ENCODE measurements at places on chromosomes 5 and 9.
A peak's percentile ranks its signal among the peaks of the same experiment; 100 is the strongest.

DNA sequence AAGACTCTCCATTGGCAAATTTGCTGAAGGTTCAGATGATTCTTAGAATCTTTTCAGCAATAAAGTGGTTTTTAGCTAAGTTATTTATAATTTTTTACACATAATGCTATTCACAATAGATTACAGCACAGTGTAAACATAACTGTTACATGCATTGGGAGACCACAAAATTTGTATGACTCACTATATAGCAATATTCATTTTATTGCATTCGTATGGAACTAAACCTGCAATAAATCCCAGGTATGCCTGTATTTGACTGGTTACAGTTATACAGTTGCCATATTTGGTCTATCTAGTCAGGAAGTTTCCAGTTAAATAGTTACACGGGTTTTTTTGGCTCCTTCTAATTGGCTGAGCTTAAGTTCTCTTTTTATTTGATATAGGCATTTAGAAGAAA lies 220.8 kb downstream of the MRPS30 start:
- no peak for DNase-seq

GRCh38 chr9:109989296-109989695 lies 209.3 kb downstream of the PALM2AKAP2 start:
- DNase-seq: no peak

GRCh38 chr5:127586811-127587210 lies 62.1 kb upstream of the CTXN3 start:
- no peak for DNase-seq

DNA sequence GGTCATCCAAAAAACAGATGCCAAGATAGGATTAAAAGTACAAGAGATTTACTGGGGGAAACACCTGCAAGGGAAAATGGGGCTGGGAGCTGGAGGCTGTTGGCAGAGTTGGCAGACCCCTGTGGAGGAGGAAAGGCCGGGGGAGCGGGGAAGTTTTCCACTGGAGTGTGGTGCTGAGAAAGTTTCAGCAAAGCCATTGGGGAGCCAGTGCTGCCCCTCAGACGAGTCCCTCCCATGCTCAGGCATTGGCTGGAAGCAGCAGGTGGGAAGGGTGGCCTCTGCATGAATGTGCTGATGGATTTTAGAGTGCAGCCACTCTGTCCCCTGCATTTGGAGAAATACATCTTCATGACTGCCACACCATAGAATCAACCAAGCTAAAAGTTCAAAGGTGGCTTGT lies 52.8 kb downstream of the TTC1 start:
- no peak for DNase-seq

DNA sequence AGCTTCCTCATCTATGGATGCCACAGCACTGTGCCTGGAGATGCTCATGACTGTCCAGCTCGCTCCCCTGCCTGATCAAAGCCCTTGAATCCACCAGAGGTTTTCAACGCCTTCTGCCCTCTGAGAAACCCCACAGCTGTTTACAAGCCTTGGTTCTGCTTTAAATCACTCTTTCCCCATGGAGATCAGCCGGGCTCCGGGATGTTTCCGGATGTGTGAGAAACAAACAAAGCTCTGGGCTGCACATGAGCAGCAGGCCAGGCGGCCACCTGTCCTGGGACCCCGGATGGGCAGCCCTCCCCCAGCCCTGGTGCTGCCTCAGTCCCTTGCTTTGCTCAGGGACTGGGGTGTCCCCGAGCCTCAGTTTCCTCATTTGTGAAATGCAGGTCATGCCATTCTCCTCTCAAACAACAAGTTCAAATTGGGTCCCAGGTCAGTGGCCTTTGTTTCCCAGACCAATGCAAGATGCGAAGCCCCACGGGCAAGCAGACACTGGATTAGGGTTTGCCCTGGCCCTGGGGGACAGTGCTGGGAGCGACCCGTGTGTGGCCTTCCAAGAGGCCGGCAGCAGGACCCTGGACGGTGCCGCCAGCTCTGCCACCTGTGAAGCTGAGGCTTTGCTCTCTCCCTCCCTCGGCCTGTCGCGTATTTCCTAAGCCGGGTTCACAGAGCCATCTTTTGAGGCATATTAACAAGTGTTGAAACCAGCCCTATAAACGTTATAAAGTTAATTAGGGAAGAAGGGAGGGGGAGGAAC lies 42.4 kb upstream of the PHYKPL start:
- DNase-seq: no peak

- DNase-seq: no peak
Measured at GRCh38 chr5:176446884-176447590, 1.1 kb upstream of the FAF2 start.

GRCh38 chr5:148912714-148913398 lies 86.4 kb downstream of the ADRB2 start:
- no peak for DNase-seq

- no peak for DNase-seq
Measured at GRCh38 chr9:15416880-15417279, 5.8 kb upstream of the SNAPC3 start.

DNA sequence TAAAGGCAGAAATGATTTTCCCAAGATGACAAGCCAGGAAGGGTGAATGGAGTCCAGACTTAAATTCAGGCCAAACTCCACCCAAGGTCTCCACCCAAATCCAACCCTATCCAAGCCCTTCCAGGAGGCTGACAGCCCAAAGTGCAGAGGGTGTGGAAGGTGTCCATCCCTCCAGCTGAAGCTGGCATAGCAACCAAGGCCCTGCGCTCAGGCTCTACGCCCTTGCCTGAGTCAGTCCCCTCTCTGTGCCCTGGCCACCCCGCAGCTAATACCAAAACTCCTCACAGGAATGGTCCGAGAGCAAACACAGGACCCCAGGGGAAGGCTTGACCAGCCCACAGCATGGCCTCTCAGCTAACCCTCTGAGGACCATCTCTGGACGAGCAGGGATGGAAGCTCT lies 2.1 kb downstream of the SEPTIN8 start:
- DNase-seq: no peak

DNA sequence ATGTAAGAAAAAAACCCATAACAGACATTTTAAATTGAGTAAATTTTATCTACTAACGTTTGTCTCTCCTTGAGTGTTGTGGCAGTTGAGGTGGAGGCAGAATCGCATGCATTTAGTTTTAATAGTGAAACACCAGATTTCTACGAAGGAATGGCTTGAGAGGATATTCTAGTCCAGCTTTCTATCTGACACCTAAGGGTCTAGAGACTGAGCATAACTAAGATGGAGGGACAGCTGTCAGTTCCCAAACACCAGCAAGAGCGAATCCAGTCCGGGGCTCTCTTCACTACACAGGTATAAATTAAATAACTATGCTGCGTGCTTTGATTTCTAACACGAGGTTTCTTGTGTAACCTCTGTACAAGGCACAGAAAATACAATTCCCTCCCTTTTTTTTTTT lies 1.4 kb downstream of the NCBP1 start:
- DNase-seq: no peak

GRCh38 chr5:172959824-172960799 lies 888 bp downstream of the RPL26L1 start:
- no peak for DNase-seq

- no peak for DNase-seq
Measured at GRCh38 chr5:117212866-117213265, 638.2 kb upstream of the SEMA6A start.

GRCh38 chr5:150319484-150319790 lies 16.7 kb upstream of the ARSI start:
- DNase-seq: no peak

DNA sequence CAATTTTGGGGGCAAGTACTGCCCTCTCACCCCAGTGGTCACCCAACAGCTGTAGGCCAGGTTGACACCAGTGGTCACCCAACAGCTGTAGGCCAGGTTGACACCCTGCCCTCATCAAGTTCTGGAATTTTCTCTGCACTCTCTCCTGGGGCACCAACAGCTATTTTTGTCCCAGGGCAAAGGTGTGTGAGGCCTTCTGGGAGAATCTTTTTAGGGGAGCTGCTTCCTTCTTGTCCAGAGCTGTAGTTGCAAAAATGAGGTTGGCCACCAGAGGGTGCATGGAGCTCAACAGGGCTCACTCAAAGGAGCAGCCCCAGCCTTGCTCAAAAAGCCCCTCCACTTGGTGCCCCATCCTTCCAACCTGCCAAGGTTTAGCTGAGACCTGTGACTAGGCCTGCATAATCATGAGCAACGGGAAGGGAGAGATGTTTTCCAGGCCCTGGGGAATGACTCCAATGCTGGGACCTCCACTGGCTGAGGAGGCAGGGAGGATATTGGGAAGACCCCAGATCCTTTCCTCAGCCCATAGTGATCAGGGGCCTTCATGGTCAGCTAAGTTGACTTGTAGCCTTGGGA lies 10.6 kb upstream of the P4HA2 start:
- peak; percentile 66 for DNase-seq

- peak; percentile 42 for DNase-seq
Measured at GRCh38 chr9:99140685-99141314, 35.9 kb downstream of the TGFBR1 start.

- no peak for DNase-seq
Measured at GRCh38 chr5:150033334-150033733, 32.8 kb downstream of the HMGXB3 start.

DNA sequence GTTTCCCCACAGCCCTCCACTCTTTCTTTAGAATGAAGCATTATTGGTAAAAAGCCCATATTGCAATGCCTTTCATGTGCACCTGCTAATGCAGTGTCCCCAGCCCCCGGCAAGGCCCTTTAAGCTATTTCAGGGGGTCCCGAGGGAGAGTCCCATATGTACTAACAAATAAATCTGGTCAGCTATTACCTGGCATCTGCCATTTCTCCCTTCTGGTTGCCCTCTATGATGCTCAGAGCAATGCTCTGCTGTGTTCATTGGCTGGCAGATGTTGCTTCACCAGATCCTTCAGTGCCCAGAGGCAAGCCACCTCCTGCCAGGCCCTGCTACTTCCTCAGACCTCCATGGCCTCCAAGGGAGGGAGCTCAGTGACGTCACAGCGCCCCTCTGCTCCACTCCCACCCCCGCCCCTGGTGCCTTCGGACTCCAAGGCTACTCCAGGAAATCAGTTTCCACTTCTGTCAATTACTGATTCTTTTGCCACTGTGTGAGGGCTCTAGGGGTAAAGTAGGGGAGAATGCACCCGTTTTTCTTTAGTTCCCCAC lies 201.1 kb upstream of the GLRA1 start:
- DNase-seq: no peak

- DNase-seq: no peak
Measured at GRCh38 chr9:4207881-4208615, 91.8 kb downstream of the GLIS3 start.

DNA sequence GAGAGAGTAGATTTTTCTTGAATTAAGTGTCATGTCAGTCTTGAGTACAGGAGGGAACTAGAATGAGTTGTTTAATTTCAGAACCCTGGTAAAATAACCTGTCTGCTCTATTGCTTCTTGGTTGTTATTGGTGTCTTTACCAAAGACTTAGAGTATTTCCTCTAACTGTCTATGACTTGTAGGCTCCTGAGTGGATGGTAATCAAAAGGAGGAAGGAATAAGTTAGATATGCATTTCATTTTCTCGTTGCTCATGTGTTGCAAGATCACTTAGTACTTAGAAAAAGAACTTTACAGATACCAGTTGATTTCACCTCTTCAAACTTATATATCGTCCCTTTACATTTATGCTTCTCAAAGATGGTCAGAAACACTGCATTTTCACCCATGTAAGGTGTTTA lies 31.1 kb downstream of the UHRF2 start:
- no peak for DNase-seq

DNA sequence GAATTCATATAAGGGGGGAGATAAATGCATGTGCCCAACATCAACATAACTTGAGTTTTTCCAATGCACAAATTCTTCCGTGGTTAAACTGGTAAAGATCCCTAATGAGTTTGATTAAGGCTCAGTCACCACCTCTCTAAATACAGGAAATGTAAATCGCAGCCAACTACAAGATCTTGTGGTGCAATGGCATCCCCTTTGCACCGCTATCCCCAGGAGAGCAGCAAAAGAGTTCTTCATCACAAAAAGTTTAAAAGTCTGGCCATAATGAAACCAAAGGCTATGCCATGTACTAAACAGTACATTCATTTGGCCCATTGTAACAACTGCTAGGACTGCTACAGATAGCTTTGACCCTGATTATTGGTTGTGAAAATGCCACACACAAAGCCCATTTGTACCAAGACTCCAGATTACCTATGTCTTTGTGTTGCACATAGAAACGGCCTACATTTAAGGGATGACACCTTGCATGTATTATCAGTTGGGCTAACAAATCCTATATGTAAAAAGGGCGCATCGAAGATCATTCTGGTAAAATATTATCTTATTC lies 44.5 kb downstream of the ZNF608 start:
- DNase-seq: no peak

DNA sequence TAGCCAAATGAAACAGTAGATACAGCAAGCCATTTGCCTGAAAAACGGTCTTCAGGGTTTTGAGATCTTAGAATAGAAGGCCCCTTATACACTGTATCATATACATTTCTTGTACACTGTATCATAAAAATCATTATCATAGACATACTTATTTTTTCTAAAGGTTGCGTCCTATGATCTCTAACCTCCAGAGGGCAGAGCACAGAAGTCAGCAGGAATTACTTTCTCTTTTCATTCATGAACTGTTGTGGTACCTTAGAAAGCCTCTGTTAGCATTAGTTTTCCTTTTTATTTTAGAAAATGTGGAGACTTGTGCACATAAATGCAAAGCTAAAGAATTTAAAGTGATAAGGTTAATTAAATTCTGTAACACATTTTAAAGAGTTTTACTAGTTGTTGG lies 115.4 kb downstream of the OXCT1 start:
- no peak for DNase-seq

DNA sequence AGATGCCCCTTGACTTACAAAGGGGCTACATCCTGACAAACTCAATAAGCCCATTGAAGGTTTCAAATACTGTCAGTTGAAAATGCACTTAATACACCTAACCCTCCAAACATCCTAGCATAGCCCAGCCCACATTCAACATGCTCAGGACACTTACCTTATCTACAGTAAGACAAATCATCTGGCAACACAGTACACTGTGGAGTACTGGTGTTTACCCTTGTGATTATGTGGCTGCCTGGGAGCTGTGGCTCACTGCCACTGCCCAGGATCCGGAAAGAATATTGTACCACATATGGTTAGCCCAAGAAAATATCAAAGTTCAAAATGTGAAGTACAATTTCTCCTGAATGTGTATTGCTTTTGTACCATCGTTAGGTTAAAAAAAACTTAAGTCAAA lies 562.2 kb downstream of the HTR1A start:
- DNase-seq: no peak

GRCh38 chr5:155732587-155733376 lies 594.2 kb upstream of the SGCD start:
- DNase-seq: no peak

DNA sequence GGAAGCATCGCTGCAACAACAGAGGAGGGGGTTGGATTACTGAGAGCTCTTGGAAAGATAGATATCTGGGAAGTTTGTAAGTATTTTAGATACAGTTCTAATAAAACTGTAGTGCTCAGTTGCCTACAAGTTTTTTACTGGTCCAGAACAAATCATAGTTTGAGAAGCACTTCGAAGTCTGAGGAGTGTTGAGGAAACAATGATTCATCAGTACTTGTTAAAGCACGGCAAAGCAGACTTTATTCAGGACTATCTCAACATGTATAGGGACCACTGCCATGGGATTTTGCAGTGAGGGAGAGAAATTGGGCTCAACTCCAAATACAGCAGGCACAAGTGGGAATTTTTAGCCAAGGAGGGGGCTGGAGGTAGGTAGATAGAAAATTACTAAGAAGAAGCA lies 25.3 kb upstream of the RECK start:
- no peak for DNase-seq
